ENCODE measurements at places on chromosomes 6 and 20.

DNA sequence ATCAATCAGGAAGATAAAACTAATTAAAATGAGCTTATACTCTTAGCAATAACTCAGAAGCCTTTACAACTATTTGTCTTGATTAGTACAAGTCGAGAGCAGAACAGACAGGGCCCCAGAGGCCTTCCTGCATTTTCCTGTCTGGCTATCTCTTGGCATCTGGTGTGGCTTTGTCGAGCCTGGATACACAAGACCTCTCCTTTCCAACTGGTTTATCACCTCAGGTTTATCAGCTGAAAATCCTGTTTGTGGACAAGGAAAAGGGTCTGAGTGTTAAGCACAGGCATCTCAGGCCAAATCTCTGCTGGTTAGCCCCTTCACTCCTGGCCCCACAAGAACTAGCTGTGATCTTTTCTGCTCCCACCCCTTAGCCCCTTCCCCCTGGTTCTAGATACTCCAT, 32.6 kb downstream of the BAK1 start:
- DNase-seq: no peak

DNA sequence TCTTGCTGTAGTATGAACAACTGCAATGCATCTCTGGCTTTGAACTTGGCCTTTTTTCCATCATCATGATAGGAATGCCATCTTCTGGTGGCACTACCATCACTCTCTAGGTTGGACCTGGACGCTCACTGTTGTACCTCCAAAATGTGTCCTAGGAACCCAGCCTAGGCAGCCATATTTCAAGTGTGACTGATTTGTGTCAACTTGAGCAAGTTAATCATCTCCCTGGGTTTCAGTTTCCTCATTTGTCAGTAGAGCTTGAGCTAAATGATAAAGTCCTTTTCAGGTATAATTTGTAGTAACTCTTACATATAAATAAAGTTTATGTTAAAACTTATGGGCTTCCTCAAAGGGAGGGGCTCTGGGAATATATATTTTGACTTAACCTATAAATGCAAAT, 241.7 kb upstream of the CEP162 start:
- DNase-seq: no peak

DNA sequence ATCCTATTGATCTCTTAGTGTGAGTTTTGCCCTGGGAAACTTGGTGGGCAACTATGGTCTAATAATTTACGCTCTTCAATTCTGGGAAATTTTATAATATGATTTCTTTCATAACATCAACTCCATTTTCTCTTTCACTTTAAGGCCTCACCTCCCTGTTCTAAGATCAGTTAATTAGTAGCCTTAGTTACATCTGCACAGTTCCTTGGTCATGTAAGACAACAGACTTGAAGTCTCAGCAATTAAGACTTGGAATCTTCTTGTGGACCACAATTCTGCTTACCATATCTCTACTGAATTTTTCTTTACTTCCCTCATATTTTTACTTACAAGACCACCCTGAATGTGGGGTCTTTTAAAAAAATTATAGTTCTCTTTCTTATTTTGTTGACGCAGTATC, 8.7 kb downstream of the ENPP3 start:
- no peak for DNase-seq

GRCh38 chr6:163415620-163416556, 1.4 kb downstream of the QKI start:
- DNase-seq: peak; percentile 47

DNA sequence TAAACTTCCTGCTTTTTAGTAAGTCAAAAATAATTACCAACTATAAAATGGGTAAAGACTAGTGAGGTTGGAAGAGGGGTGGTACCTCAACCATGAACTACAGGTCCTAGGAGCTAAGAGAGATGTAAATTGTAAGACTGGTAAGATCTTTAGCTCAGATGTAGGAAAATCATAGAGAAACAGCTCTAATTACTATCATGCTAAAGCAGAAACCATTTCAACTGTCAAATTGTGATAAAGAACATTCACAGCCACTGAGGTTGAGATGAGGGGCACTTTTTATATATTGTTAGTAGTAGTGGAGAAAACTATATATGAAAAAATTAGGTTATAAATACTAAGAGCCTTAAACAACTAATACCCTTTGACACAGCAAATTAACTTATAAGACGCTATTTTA, 20.0 kb downstream of the CDK19 start:
- DNase-seq: no peak

GRCh38 chr20:40925829-40926510, 102.7 kb upstream of the TOP1 start:
- no peak for DNase-seq

GRCh38 chr20:64099086-64099786, 8.1 kb downstream of the NPBWR2 start:
- no peak for DNase-seq

GRCh38 chr20:4821590-4821989, 99.9 kb downstream of the PRND start:
- DNase-seq: no peak

All from bone marrow (tissue), 2 donors.